Thoracic aorta (tissue), 2 donors: ENCODE measurements at places on chromosomes 7 and 10. TPM values are rescaled to one million over a fixed set of nuclear protein-coding genes. Genes with fewer than 3 reads are reported as not detected.

Gene SRI
- 70.7 TPM for total RNA-seq

DNA sequence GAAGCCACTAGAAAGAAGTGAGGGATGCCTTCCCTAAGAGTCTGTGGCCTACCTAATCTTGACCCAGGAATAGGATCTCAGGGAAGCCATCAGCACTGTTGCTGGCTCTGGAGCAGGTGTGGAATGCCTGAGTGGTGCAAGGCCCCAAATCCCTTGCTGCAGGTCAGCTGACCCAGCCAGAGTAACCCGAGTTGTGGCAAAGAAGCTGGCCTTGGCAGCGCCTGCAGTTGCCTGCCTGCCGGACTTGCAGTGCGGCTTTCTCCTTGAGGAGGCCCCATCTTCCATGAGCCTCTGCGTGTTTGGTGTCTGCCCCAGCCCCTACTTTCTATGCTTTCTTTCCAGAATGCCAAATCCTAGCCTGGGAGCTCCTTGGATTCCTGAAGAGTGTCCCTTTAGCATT lies 5.8 kb downstream of the KIAA1217 start:
- H3K4me3 ChIP-seq = no peak overlapping the region
- no peaks in the 10 kb centered on the region for H3K36me3 ChIP-seq
- peak overlapping the region; percentile 1 for H3K27ac ChIP-seq

DNA sequence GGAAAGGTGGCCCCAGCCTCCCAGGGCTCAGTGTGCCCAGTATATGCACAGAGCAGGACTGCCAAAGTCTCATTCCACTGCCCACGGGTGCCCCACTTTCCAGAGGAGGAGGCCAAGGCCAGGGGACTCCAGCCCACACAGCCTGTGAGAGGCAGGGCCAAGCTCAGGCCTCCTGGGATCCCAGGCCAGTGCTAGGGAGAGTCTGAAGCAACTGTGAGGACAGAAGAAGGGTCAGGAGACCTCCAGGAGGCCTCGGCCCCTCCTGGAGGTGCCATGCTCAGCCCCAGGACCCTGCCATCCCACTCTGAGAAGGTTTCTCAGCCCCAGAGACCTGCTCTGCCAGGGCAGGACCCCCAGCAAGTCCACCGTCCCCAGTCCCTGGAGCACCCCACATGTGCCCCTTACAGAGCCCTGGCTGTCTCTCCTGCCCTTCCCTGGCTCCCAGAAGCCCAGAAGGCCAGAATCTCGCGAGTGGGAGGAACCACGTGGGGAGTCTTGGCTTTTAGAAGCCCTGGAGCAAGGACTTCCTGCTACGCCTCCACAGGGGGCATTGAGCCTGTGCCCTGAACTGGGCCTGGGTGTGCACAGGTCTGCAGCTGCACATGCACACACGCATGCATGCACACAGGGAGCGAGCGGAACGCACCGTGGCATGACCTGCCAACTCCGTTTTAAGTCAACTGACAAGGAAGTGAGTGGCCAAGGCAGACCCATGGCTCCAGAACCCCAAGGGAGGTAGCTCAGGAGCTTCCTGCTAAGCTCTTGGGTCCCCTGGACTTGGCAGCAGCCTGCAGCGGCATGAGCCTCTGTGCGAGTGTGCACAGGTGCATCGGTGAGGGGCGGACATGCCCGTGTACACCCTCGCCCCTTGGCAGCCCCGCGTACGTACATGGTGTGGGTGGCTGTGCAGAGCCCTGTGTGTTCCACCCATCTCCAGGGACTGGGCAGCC lies 33.6 kb downstream of the ZCCHC24 start:
- H3K4me1 ChIP-seq = peaks cover 32% of the 10 kb centered on the region
- H3K4me3 ChIP-seq = no peak overlapping the region
- no peak for DNase-seq
- H3K27ac ChIP-seq = no peak overlapping the region
- peaks cover 5% of the 10 kb centered on the region for H3K36me3 ChIP-seq

- H3K36me3 ChIP-seq = no peaks in the 10 kb centered on the region
- H3K4me1 ChIP-seq = no peaks in the 10 kb centered on the region
- H3K27me3 ChIP-seq = no peaks in the 10 kb centered on the region
- no peak for DNase-seq
- no peak overlapping the region for H3K4me3 ChIP-seq
Measured at GRCh38 chr7:101357433-101357832, 5.2 kb upstream of the COL26A1 start.

Gene VWA2
- total RNA-seq = not detected

DNA sequence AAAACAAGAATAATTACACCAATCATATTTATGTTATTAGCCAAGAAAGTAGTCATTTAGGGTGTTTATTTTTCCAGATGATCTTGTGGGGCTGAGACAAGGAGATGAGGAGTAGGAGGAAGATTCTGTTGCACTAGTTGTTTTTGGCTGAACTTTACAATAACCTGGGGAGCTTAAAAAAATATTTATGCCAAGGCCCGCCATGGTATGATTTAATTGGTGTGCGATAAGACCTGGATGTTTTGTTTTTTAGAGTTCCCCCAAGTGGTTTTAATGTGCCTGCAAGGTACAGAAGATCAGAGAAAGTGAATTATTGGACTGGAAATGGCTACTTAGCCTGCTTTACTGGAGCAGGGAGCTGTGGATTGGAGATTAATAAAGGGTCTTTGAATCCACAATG lies 7.1 kb upstream of the ZNF282 start:
- DNase-seq = no peak
- H3K36me3 ChIP-seq = no peaks in the 10 kb centered on the region
- H3K4me3 ChIP-seq = no peak overlapping the region
- H3K4me1 ChIP-seq = no peaks in the 10 kb centered on the region

DNA sequence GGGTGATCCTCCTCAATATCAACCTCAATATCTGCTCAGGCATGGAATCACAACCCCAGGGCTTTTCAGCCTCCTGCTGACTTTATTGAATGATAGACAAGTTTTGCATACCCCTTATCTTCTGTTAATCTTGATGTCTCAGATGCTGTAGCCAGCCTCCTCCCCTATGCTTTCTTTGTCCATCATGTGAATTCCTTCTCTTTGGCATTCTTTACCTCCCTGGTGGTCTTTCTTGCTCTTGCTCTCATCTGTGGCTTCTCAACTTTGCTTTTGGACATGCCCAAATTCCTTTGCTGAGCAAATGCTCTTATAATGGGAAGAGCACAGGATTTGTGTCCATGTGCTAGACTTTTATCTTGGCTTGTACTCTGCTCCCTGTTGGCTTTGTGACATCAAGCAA lies 73.4 kb upstream of the FAM13C start:
- H3K4me1 ChIP-seq = peaks cover 20% of the 10 kb centered on the region
- H3K27ac ChIP-seq = no peak overlapping the region
- H3K36me3 ChIP-seq = no peaks in the 10 kb centered on the region
- no peak for DNase-seq
- no peaks in the 10 kb centered on the region for H3K27me3 ChIP-seq

DNA sequence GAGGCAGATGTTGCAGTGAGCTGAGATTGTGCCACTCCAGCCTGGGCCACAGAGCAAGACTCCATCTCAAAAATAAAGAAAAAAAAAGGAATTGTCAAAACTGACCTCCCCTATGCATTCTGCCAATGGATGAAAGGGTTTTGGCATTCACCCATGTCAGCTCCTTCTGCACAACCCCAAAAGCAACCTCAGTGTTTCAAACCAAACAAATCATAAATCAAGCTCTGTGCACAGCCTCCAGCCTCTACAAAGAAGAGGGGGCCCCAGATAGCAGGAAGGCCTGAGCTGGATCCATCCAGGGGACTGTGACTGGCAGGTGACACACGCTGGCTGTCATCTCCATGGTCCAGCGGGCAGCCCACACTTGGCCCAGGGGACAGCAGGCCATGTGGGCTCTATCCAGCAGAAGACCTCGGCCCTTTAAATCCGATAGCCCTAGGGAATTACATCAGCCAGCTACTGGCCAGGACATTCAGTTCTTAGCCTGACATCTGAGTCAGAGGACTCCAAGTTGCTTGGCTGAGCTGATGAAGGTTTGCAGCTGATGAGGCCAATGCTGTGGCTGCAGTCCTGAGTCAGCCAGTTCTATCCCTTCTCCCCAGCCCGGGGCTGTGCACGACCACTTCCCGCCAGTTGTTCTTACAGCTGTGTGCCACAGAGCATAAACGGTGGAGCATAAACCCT lies 52.0 kb upstream of the FIGNL1 start:
- peak; percentile 61 for DNase-seq
- H3K4me1 ChIP-seq = peaks cover 30% of the 10 kb centered on the region
- no peaks in the 10 kb centered on the region for H3K36me3 ChIP-seq
- no peaks in the 10 kb centered on the region for H3K27me3 ChIP-seq
- H3K4me3 ChIP-seq = no peak overlapping the region

DNA sequence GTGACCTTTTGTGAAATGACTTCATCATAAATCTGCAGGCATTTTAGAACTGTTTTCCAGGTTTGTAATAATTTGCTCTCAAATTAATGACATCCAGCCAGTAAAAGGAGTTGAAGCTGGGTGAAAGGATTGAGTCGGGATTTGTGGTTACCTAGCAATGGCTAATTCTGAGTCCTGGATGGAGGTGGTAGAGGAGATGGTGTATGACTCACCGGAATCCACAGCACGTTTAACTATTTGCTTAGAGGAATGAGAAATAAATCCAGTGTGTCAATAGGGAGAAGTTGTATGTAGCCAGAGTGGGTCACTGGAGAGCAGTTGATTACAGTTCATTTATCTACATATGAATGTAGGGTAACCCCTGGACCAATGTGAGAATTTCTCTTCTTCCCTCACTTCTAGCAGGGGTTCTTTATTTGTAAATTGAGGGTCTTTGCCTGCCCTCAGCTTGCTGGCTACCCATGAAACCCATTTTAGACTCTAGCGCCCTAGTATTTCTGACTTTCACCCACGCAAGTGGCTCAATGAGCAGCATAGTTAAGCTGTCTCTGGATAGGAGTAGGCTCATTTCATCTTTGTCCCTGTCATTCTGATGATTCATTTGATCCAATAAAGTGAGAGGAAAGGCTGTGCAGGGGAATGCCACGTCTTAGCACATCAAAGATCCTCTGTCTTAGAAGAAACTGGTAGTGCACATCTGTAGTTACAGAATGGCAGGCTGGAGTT lies 547.8 kb downstream of the SORCS3 start:
- no peak overlapping the region for H3K4me3 ChIP-seq
- H3K36me3 ChIP-seq = no peaks in the 10 kb centered on the region
- DNase-seq = no peak
- H3K4me1 ChIP-seq = no peaks in the 10 kb centered on the region
- no peaks in the 10 kb centered on the region for H3K27me3 ChIP-seq
- H3K27ac ChIP-seq = no peak overlapping the region

Gene CYP2E1
- 5.3 TPM for total RNA-seq

- no peaks in the 10 kb centered on the region for H3K36me3 ChIP-seq
- no peak overlapping the region for H3K27ac ChIP-seq
Measured at GRCh38 chr7:156754201-156754600, 113.6 kb downstream of the RNF32 start.

DNA sequence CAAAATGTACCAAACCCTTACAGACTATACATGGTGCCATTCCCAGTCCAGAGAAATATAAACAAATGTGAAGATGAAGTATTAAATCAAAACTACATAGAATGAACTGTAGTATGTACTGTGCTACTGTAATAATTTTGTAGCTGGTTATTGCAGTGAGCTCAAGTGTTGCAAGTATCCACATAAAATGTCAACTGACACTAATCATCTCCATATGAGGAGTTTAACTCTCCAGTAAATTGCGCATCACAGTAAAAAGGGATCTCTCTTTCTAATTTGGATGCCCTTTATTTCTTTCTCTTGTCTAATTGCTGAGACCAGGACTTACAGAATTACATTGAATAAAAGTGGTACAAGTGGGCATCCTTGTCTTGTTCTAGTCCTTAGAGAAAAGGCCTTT lies 165.5 kb downstream of the CPED1 start:
- H3K36me3 ChIP-seq = peaks cover 5% of the 10 kb centered on the region
- H3K27me3 ChIP-seq = no peaks in the 10 kb centered on the region
- DNase-seq = no peak
- no peak overlapping the region for H3K27ac ChIP-seq

GRCh38 chr7:156019776-156020565 lies 207.7 kb upstream of the SHH start:
- no peaks in the 10 kb centered on the region for H3K27me3 ChIP-seq
- no peak for DNase-seq
- no peaks in the 10 kb centered on the region for H3K4me1 ChIP-seq
- no peak overlapping the region for H3K27ac ChIP-seq
- H3K4me3 ChIP-seq = no peak overlapping the region

DNA sequence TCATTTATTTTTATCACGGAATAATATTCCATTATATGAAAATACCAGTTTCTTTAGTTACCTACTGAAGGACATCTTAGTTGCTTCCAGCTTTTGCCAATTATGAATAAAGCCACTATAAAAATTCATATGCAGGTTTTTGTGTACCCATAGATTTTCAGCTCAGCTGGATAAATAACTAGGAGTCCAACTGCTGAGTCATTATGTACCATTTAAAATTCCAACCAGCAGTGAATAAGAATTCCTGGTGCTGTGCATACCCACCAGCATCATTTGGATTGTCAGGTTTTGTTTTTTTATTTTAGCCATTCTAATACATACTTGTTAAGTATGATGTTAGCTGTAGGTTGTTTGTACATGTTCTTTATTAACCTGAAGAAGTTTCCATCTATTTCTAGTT lies 14.5 kb downstream of the FAM24B start:
- no peaks in the 10 kb centered on the region for H3K36me3 ChIP-seq
- H3K4me1 ChIP-seq = no peaks in the 10 kb centered on the region
- no peak overlapping the region for H3K4me3 ChIP-seq
- no peak for DNase-seq

DNA sequence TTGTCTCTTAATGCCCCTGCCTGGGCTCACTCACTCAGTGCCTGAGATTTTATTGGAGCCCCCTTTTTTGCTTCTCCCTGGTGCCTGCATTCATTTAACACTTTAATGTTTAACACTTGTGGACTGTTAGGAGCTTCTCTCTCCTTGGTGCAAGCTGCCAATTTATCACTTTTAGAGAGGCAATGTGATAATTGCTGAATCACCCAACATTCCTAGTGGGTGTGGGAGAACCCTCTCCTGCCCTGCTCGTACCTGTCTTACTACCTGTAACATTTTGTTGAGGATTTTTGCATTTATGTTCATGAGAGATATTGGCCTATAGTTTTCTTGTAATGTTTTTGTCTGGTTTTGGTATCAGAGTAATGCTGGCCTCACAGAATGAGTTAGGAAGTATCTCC lies 13.2 kb downstream of the STAM start:
- DNase-seq = no peak
- no peak overlapping the region for H3K4me3 ChIP-seq
- no peaks in the 10 kb centered on the region for H3K36me3 ChIP-seq
- no peaks in the 10 kb centered on the region for H3K27me3 ChIP-seq

- H3K27ac ChIP-seq = no peak overlapping the region
- H3K27me3 ChIP-seq = no peaks in the 10 kb centered on the region
- H3K4me3 ChIP-seq = no peak overlapping the region
- H3K36me3 ChIP-seq = no peaks in the 10 kb centered on the region
Measured at GRCh38 chr10:66926841-66927240, 1.0 kb downstream of the LRRTM3 start.

Gene DYNC1I1
- 69.1 TPM for total RNA-seq
